Glomerular endothelial cell (primary cell): ENCODE measurements at places on chromosomes 5 and 9. TPM values are rescaled to one million over a fixed set of nuclear protein-coding genes. Genes with fewer than 3 reads are reported as not detected.

GRCh38 chr5:131324303-131324702 lies 60.5 kb downstream of the CDC42SE2 start:
- no peak for DNase-seq

- DNase-seq = no peak
Observed at GRCh38 chr5:159768243-159768642, 148.0 kb upstream of the ADRA1B start.

GRCh38 chr9:129875687-129876395 lies 40.6 kb downstream of the USP20 start:
- no peak for DNase-seq

The ANKRD55 gene
- total RNA-seq = 0.47 and 1.2 TPM in 2 replicates

DNA sequence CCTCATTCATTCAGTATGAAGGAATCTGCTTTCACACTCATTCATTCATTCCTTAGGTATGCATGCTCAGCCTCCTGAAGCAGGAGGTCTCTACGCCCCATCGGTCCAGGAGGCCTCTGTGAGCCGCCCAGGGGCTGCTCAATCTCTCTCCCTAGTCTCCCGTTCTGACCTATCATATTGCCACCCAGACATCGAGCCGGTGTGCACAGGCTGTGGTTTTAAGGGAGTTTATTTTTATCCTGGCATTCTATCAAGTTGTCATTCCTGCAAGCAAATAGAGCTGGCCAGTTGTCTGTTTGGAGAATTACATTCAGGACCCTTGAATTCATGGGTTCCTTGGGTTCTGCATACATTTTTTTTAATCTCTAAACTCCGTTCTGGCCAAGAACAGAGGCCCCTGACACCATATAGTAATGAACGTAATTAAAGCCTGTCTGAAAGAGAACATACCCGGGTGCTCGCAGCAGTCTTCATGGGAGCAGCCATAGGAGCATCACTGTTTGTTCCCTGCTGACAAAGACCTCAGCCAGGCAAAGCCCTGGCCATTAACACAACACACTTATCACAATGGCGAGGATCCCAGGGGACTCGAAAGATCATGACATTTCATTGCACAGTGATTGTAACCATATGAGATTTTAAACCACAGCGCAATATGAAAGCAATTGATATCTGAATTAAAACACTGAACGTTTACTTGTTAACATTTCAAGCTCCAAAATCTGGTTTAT lies 80.9 kb downstream of the ADAMTS16 start:
- DNase-seq = no peak

DNA sequence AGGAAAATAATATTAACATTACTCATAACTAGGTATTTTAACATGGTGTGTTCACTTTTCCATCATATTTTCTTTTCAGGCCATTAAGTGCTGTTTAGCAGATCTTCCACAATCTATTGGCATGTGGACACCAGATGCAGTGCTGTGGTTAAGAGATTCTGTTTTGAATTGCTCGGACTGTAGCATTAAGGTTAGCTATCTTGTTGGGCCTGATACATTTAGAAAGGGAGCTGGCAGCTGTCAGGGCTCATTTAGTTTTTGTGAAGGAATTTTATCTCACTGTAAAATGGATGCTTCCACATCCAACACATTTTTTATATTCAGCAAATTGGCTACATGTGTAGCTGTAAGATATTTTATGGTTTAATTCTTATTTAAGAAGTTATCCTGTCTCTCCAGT lies 20.7 kb upstream of the TMOD1 start:
- no peak for DNase-seq

DNA sequence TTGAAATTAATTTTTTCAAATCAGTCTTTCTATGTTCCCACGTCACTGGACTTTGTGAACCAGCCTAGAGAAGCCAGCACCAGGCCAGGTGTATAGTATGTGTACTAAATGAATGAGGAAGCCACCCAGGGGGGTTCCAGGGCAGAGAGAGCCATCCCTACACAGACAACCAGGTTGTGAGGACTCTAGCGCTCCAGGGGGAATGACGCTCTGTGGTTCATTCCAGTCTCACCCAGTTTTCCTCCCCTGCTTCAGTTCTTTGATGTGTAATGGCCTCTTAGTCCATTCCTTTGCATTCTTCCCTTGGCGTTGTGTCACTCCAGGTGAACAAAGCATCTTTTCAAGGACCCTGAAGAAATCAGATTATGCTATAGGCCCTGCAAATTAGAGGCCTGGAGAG lies 330.6 kb downstream of the NSG2 start:
- no peak for DNase-seq

The SYK gene
- 1.3 and 2.8 TPM in 2 replicates for total RNA-seq

The CXCL14 gene
- not detected in 2 replicates for total RNA-seq

The SPACA9 gene
- 3.2 TPM in 2 replicates for total RNA-seq

The SARDH gene
- 1.3 and 3.4 TPM in 2 replicates for total RNA-seq

DNA sequence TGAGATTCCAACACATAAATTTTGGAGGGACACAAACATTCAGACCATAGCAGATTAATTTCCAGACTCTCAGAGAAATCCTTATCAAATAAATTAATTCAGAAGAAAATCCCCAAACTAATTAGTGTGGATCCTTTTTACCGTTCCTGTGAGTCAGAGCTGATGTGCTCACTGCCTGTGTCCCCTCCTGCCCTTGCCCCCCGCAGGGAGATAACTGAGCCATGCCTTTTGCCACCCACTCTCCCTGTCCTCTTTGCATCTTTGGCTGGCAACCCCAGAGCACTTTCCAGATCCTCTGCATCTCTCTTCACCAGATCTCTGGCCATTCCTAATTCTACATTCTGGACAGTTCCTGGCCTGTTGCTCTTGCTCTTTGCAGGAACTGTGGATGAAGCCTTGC lies 135.4 kb upstream of the MAP1B start:
- no peak for DNase-seq

The SHOC1 gene
- 0.06 TPM in 1 of 2 replicates, not detected in the other for total RNA-seq

- DNase-seq = peak; percentile 61
Observed at GRCh38 chr5:61449804-61450492, 117.9 kb downstream of the ZSWIM6 start.

GRCh38 chr9:82553654-82554366 lies 509.1 kb downstream of the RASEF start:
- DNase-seq = no peak

The IFNA13 gene
- not detected in 2 replicates for total RNA-seq

DNA sequence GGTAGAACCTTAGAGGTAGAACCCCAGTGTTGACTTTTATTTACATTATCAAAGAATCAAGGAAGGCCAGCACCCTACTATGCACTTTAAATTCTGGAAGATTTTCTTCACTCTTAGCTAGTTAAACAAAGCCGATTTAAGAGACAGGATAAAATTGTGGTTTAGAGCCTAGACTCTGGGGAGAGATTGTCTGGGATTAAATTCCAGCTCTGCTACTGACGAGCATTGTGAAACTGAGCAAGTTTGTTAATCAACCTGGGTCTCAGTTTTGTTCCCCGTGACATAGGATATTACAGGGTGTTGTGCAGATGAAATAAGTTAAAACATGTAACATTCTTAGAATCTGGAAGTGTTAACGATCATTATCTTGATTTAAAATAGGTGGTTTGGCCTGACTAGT lies 83.5 kb downstream of the FEM1C start:
- DNase-seq = no peak

- no peak for DNase-seq
Observed at GRCh38 chr5:1501372-1502045, 22.3 kb downstream of the LPCAT1 start.

DNA sequence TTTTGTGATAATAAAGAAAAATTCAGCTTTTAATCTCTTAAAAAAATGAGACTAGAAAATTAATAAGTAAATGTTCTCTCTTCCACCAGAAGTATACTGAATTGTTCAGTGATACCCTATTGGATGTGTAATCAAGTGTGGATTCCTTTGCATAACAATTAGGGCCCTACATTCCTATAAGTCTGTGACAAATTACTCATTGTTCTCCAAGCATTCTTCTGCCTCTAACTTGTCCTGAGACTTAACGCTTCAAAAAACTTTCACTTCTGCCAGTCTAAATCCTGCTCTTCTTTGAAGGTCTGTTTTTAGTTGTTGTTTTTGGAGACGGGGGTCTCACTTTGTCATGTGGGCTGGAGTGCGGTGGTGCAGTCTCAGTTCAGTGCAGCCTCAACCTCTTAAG lies 9.2 kb upstream of the DDX46 start:
- DNase-seq = no peak

The GLDC gene
- total RNA-seq = 1.7 and 8.0 TPM in 2 replicates

- DNase-seq = no peak
Observed at GRCh38 chr5:36200513-36200912, 41.2 kb downstream of the NADK2 start.

GRCh38 chr9:90727488-90727887 lies 74.1 kb upstream of the SYK start:
- DNase-seq = no peak

- DNase-seq = no peak
Observed at GRCh38 chr9:125145425-125145824, 2.1 kb upstream of the SCAI start.

GRCh38 chr9:134366223-134367031 lies 40.2 kb downstream of the RXRA start:
- no peak for DNase-seq

DNA sequence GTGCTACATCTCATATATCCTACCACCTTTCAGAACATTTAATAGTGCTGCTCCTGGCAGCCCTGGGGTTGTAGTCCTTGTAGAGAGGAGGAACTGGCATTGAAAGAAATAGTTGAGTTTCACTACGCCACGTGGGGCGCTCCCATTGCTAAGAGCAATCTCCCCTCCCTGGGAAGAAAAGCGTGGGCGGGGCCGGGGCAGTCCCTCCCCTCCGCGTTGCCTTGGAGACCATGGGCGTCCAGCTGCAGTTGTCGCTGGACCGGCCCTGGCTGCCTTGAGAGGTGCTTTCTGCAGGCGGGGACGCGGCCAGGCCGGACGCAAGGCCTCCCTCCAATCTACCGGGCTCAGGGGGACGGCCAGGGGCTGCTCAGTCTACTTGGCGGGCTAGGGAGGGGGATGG lies 368 bp upstream of the CCDC180 start:
- no peak for DNase-seq

- no peak for DNase-seq
Observed at GRCh38 chr9:14136646-14137370, 177.1 kb downstream of the NFIB start.

The MEIKIN gene
- total RNA-seq = not detected in 2 replicates

GRCh38 chr9:22105005-22105722 lies 96.1 kb upstream of the CDKN2B start:
- no peak for DNase-seq

The LMBRD2 gene
- total RNA-seq = 3.8 and 4.3 TPM in 2 replicates

The NCS1 gene
- total RNA-seq = 39.5 and 42.1 TPM in 2 replicates

DNA sequence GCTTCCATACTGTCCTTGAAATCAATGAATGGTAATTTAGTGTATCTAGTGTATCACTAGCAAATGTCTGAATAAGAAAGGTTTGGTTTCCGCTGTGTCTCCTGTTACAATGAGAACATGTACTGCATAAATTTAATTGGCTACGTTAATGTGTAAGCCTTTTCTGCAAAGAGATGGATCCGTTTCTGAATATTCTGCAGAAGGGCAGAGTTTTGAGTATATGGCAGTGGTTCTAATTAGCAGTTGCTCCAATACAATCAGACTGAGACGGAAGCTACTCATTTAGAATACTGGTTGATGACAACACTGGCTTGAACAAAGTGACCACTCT lies 555 bp upstream of the PCDHGC4 start:
- DNase-seq = no peak

GRCh38 chr9:100170085-100170484 lies 71.0 kb downstream of the INVS start:
- no peak for DNase-seq

DNA sequence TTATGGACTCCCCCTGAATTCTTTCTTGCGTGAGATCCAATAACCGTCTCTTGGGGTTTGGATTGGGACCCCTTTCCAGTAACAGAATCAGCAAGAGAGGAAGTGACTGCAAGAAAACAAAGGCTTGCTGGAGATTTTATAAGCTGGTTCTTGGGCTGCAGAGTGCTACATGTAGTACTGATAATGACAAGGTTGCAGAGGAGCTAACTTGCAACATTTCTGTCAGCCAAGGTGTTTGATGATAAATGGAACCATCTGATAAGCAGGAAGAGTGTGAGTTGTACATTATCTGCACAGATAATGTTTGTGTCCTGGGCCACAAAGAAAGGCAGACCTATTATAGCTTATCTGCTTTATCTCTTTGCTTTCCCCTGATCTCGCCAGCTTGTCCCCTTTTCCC lies 37.1 kb downstream of the DNAJB5 start:
- no peak for DNase-seq

- DNase-seq = no peak
Observed at GRCh38 chr9:33452828-33453271, 5.5 kb upstream of the AQP3 start.

The OLFML2A gene
- total RNA-seq = 4.0 and 5.7 TPM in 2 replicates

GRCh38 chr5:143314659-143315058 lies 88.8 kb downstream of the NR3C1 start:
- no peak for DNase-seq

The FAM200C gene
- total RNA-seq = 2.2 and 2.5 TPM in 2 replicates

The SLC6A18 gene
- total RNA-seq = not detected in 2 replicates

GRCh38 chr9:117542021-117542420 lies 127.2 kb upstream of the ASTN2 start:
- no peak for DNase-seq

The WDR31 gene
- total RNA-seq = 0.68 and 0.99 TPM in 2 replicates

DNA sequence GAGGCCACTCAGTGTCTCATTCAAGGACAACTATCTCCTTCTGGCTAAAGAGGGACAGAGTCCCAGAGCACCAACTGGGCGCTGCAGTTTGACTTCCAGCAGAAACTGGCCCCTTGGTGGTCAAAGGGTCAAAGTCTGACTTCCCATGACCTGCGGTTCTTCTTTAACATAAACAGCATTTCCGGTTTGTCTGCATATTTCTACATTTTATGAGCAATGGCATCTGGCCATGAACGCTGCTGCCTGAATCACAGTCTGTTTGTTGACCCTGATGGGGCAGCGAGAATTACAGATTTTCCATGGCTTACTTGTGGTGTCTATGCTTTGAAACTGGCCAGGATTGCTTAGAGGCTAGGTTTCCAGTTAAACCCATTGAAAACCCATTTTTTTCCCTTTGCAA lies 1.3 kb downstream of the TNFSF15 start:
- peak; percentile 33 for DNase-seq

The ERCC8 gene
- total RNA-seq = 9.6 and 11.1 TPM in 2 replicates

DNA sequence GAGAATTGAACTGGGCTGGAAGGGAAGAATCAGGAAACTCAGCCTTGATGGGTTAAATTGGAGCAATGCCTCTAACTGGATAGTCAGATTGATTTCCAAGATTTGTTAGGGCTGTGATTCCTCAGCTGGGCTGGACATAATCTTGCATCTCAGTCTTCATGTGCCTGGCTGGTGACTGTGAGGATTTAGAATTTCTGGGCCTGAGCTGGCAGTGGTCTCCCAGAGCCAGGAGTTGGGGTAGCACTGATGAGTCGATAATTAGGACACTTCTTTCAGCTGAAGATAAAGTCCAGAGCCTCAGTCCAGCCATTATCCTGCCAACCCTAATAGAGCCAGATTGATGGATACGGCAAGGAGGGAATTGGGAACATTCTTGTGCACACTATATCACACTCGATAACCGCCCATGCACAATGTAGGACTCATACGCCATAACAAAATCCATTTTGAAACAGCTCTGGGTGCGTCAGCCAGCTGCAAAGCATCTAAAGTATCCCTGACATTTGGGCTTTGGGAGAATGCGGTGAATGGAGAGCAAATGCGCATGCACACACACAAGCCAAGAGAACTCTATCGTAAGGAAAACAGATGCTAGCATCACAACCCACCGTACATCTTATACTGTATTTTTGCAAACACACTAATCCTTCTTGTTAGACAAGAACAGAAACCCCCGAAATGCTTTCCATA lies 405.1 kb upstream of the KLF4 start:
- no peak for DNase-seq
